Stimulated activated CD8-positive, alpha-beta memory T cell treated with anti-CD3 and anti-CD28 coated beads, Interleukin-15, amount 100 ng/mL, for 48 hours (primary cell): ENCODE measurements at places on chromosomes 16 and 17.

- no peak for DNase-seq
Observed at GRCh38 chr16:51382211-51382610, 231.1 kb upstream of the SALL1 start.

GRCh38 chr17:57669671-57670529 is 75.2 kb downstream of the CCDC182 start:
- DNase-seq = no peak

DNA sequence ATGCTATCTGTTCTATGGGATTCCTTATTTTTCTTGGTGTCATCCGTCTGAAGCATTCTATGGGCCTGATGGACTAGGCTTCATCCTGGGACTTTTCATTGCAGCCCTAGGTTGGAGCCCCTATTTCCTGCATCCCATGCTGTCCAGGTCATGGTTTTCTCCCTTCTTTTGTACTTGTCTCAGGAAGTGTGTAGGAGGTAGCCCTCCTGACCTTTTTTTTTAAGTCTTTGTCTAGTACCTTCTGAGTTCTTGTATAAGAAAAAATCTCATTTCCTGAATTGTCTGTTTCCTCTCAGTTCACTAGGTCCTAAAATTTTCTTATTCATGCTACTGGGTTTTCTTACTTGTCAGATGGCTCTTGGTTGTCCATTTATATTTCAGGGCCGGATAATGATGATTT is 6.0 kb downstream of the NDEL1 start:
- DNase-seq = no peak

GRCh38 chr16:8853150-8853549 is 15.7 kb downstream of the CARHSP1 start:
- DNase-seq = no peak

DNA sequence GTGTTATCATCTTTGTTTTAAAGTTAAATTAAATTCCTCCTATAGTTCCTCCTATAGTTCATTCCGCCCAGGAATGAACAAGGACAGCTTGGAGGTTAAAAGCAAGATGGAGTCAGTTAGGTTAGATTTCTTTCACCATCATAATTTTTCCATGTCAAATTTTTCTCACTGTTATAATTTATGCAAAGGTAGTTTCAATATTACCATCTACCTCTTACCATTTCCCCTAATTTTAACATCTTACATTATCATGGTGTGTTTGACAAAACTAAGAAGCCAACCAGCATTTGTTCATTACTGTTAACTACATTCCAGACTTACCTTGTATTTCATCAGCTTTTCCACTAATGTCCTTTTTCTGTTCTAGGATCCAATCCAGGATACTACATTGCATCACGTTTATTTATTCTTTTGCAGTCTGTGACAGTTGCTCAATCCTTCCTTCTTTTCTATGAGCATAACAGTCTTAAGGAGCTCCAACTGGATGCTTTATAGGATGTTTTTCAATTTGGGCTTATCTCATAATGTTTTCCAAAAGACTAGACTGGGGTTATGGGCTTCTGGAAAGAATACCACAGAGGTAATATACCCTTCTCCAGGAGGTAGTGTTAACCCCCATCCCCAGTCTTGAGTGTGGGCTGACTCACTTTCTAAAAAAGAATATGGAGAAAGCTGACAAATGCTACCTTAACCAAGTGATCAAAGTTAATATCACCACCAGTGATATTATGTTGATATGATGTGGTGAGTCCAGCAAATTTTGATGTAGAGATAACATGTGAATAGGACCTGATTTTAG is 158.5 kb downstream of the PPM1E start:
- no peak for DNase-seq

- no peak for DNase-seq
Observed at GRCh38 chr17:73017658-73018057, 74.8 kb downstream of the SLC39A11 start.

DNA sequence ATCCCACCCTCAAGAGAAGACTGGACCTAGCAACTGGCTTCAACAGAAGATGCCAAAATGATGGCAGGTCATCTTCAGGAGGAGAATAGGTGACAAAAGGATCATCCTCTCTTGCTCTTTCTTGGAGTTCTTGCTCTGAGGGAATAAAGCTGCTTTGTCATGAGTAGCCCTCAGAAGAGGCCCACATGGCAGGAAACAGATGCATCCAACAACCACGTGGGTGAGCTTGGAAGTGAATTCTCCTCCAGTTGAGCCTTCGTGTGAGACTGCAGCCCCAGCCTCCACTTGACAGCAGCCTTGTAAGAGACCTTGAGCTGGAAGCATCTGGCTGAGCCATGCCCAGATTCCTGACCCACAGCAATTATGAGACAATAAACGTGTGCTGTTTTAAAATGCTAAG is 87.5 kb downstream of the DYNLRB2 start:
- DNase-seq = no peak

DNA sequence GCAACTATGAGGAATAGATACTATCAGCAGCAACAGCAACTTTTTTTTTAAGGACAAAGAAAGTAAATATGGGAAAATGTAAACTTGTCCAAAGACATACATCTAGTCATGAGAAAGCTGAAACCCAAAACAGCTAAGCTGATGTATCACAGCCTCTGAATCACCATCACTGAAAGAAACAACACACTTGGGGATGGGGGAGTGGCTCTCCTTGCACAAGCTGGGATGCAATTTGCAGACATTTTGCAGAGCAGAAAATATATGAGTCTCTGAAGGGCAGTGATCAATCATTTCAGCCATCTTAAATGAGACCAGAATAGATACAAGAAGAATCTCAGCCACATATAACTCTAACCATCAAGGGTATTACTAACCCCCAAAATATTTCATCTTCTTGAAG is 79.1 kb downstream of the GRIN2A start:
- DNase-seq = no peak

GRCh38 chr16:82657239-82657638 is 30.5 kb downstream of the CDH13 start:
- no peak for DNase-seq

GRCh38 chr17:81095383-81095762 is 60.4 kb downstream of the BAIAP2 start:
- no peak for DNase-seq

GRCh38 chr16:31696968-31697743 is 169.5 kb downstream of the AHSP start:
- no peak for DNase-seq

DNA sequence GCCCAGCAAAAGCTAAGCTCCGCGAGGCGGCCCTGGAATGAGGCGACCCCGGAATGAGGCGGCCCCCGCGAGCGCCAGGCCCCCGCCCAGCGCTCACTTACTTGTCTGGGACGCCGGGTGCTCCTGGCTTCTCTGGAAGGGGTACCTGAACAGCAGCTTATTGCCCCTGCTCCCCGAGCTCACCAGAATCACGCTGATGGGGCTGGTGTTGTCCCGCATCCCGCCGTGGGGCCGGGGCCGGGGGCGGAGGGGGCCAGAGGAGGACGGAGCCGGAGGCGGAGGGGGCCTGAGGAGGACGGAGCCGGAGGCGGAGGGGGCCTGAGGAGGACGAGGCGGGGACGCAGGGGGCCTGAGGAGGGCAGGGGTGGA is 440 bp downstream of the NPRL3 start:
- DNase-seq = no peak

- DNase-seq = no peak
Observed at GRCh38 chr17:31696703-31697325, 162.2 kb downstream of the COPRS start.

- no peak for DNase-seq
Observed at GRCh38 chr17:56751145-56751738, 82.5 kb downstream of the C17orf67 start.

GRCh38 chr16:88785106-88785924 is at the start of gene PIEZO1:
Gene PIEZO1 (minus strand): TSS chr16:88785220. CDS start chr16:88784964, 256 bp downstream.
- no peak for DNase-seq

GRCh38 chr17:55390364-55390977 is 31.2 kb downstream of the MMD start:
- no peak for DNase-seq

- no peak for DNase-seq
Observed at GRCh38 chr17:63741143-63741407, 524 bp downstream of the STRADA start.

- no peak for DNase-seq
Observed at GRCh38 chr16:20041924-20042596, 31.6 kb downstream of the GPR139 start.

GRCh38 chr17:49965524-49965909 is 3.5 kb upstream of the DLX4 start:
- DNase-seq = no peak

GRCh38 chr16:11561454-11561805 is 25.3 kb downstream of the LITAF start:
- no peak for DNase-seq

- no peak for DNase-seq
Observed at GRCh38 chr17:72696721-72697120, 395.8 kb downstream of the SLC39A11 start.

DNA sequence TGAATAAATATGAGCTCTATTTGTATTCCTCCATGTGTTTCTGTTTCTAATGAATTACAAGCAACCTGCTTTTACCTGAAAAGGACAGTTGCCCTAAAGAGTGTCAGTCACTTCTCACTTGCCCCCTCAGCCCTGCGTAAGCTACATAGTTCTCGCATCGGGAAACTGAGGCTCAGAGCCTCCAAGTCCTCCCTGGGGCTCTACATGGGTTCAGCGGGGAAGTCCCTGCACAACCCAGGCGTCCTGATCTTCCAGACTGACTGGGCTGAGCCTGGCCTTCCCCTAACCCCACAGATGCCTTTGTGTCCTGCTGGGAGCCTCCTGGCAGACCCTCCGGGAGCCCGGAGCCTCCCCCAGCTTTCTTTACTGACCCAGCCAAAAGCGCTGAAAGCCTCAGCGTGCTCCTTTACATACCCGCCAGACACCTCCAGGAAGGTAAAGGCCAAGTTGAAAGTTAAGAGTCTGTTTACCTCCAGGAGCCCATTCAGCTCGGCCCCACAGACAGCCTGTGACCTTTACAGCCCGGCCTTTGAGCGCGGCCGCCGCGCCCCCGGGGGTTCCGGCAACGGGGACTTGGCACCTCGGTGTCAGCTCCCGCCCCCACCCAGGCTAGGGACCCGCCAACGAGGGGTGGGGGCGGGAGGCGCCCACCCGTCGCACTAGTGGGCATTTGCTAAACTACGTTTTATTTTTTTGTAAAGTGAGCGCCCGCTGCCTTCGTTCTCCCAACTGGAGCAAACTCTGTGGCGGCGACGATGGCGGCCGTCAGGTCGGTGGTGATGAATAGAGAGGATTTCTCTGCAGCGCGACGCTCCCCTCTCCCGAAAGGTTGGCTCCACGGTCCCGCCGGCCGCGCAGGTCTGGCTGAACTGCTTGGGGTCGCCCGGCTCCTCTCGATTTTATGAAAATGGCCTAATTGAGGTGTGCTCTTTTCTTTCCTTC is 4.4 kb upstream of the HOXB13 start:
- no peak for DNase-seq

DNA sequence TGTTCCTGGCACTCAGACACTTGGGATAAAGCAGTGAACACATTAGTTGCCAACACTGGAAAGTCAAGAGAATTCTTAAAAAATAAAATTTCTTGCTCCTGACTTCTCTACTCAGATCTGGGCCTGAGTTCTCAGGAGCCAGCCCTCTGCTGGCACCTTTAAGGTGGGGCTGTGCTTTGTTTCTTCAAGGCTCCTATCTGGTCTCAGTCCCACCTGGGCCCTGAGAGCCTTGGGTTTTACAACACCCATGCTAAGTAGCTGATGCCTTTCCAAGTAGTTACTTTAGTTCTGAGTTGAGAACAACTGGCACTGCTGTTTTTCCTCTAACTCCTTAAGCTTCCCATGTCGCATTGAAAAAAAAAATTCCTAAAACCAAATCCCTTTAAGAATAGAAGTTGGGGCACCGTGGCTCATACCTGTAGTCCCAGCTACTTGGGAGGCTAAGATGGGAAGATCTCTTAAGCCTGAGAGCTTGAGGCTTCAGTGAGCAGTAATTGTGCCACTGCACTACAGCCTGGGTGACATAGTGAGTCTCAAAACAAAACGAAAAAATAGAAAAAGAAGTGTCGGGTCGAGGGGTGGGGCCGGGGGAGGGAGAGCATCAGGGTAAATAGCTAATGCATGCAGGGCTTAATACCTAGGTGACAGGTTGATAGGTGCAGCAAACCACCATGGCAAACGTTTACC is 16.6 kb downstream of the CHAD start:
- DNase-seq = no peak

- DNase-seq = no peak
Observed at GRCh38 chr16:68286153-68287074, 22.1 kb downstream of the SLC7A6 start.

DNA sequence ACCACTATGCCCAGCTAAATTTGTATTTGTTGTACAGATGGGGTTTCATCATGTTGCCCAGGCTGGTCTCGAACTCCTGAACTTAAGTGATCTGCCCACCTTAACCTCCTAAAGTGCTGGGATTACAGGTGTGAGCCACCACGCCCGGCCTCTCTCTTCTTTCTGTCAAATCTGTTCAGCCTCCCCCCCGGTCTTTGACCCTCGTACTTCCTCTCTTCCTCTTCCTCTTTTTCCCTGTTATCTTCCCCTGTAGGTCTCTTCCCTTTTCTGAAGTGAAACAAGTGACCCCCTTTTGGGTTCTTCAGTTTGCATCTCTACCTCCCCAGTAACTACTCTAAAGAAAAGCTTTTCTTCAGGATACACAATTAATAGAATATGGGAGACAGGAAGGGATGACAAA is 31.7 kb upstream of the DHX40 start:
- DNase-seq = no peak

GRCh38 chr16:82149536-82149935 is 20.5 kb downstream of the MPHOSPH6 start:
- no peak for DNase-seq

DNA sequence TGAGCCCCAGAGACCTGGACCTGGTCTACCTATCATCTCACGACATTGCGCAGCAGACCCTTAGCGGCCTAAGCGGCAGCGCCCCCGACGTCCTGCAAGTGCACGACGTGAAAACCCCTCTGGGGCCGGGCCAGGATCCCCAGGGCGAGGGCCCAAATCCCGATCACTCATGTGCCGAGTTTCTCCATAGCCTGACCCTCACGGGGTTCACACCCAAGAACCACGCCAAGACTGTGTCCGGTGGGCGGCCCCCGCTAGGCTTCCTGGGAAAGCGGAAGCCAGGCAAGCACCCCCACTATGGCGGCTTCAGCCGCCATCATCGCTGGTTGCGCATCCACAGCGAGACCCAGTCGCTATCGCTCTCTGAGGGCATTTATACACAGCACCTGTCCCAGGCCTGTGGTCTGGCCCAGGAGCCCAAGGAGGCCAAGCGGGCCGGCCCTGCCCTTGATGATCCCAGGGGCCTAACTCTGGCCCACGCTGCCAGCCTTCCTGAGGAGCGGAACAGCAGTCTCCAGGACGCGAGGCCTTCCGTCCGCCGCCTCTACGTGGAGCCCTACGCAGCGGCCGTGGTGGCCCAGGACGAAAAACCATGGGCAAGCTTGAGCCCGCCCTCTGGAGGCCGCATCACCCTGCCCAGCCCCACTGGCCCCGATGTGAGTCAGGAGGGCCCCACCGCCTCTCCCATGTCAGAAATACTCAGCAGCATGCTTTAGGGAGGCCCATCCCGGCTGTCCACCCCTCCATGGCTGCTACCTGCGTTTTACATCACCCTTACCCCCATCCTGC is 82.8 kb upstream of the NOG start:
- no peak for DNase-seq

DNA sequence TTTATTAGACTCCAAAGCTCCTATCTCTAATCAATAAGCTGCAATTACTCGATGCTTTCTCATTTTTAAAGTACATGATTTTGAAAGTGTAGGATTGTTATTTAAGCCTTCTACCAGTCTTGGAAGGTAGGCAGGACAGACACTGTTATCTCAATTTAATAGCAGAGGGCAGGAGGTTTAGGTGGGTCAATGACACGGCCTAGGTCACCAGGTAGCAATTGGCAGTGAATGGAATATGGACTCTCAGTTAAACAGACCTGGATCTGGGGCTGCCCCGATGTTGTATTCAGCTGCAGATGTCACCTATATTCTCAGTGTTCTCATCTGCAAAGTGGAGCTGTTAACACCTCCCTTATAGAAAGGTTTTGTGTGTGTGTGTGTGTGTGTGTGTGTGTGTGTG is 124.4 kb upstream of the ANKFN1 start:
- no peak for DNase-seq
